ENCODE measurements at places on chromosomes 6 and 20.

DNA sequence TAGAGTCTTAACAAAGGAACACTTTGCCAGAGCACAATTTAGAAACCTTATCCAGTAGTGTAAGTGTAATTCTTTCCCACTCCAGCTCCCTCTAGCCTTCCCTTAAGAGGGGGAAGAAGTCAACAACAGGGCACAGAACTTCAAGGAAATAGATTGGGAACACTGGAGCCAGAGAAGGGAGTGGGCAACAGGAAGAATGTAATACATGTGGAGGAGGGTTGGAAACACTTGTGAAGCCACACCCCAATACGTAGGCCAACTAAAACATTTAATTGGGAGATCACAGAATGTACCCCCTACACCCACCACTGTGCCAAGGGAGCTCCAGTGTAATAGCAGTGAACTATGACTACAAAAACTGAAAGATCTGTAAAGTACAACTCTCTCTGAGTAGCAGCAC lies 735.7 kb upstream of the HS3ST5 start:
- no peak for DNase-seq

DNA sequence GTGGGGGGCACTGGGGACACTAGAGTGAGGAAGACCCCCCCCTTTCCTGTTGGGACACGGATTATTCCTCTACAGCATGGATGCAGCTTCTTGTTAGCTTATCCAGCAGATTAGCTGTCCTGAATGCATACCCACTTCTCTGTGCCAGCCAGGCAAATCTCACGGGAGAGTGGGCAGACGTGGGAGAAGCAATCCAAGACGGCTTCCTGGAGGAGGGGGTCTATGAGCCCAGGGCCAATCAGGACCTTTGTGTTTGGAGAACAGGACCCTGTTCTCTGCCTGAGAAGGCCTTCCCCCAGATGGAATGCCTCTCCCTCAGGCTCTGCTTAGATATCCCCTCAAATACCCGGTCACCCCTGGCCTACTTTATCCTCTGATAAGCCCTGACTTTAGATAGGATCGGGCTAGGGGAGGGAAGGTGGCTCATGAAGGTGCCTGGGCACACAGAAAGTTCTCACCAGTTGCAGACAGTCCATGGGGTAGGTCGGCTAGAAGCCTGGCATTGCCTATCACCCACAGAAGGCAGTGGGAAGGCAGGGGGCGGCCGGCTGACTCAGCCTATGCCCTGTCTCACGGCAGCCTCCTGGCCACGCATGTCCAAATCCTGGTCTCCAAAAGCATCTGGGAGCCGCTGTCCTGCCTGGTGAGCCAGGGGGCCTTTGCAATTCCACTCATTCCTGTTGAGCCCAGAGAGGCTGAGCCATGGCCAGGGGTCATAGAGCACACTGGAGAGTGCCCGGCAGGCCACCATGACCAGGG lies 34.7 kb downstream of the SUN5 start:
- no peak for DNase-seq

DNA sequence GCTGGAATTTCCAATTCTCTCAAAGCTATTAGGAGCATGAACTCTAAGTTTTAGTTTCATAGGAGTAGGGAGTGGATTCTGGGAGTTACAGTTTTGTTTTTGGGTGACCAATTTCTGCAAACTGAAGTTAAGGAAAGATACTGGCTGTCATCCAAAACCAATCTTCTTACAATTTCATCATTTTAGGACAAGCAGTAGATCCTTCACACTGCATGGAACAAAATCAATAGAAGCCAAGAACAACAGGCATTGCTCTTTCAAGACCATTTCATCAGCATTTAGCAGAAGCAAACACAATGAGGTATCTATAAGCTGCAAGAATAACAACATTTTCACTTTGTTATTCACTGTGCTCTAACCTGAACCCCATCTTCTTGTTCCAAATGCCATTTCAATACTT lies 173.0 kb downstream of the GMDS start:
- no peak for DNase-seq

- no peak for DNase-seq
Measured at GRCh38 chr6:132604635-132605152, 15.2 kb upstream of the TAAR5 start.
